GM13977 (cell line): ENCODE measurements at places on chromosomes 6 and 20.
A peak's percentile ranks its signal among the peaks of the same experiment; 100 is the strongest.

DNA sequence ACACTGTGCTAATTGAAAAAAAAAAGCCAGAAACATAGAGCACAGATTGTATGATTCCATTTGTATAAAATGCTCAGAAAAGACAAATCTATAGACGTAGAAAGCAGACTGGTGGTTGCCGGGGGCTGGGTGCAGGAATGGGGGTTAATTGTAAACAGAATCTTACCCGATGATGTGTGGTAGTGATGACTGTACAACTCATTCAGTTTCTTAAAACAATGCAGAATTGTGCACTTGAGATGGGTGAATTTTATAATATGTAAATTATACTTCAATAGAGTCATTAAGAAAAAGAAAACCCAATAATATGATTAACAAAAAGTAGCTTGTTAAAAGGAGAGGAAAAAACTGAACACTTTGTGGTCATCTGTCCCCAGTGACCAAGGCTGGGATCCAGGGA, 3.7 kb upstream of the MYLK4 start:
- no peak for DNase-seq

- DNase-seq = no peak
Observed at GRCh38 chr6:83442752-83443151, 11.9 kb upstream of the ME1 start.

- DNase-seq = no peak
Observed at GRCh38 chr20:33176101-33176500, 8.1 kb downstream of the BPIFA2 start.

- DNase-seq = no peak
Observed at GRCh38 chr6:72728706-72729343, 107.0 kb downstream of the KCNQ5 start.

DNA sequence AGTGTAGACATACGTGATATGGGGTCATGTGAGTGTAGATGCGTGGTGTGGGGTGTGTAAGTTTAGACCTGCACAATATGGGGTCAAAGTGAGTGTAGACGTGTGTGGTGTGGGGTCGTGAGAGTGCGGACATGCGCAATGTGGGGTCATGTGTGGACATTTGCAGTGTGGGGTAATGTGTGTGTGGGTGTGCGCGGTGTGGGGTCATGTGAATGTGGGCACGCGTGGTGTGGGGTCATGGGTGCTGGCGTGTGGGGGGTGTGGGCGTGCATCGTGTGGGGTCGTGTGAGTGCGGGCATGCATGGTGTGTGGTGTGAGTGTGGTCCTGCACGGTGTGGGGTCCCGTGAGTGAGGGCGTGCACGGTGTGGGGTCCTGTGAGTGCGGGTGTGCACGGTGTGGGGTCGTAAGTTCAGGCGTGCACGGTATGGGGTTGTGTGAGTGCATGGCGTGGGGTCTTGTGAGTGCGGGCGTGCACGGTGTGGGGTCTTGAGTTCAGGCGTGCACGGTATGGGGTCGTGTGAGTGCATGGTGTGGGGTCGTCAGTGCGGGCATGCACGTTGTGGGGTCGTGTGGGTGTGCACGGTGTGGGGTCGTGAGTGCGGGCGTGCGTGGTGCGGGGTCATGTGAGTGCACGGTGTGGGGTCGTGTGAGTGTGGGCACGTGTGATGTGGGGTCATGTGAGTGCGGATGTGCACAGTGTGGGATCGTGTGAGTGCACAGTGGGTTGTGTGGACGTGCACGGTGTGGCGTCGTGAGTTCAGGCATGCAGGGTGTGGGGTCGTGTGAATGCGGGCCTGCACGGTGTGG, 14.3 kb downstream of the PCMTD2 start:
- no peak for DNase-seq

DNA sequence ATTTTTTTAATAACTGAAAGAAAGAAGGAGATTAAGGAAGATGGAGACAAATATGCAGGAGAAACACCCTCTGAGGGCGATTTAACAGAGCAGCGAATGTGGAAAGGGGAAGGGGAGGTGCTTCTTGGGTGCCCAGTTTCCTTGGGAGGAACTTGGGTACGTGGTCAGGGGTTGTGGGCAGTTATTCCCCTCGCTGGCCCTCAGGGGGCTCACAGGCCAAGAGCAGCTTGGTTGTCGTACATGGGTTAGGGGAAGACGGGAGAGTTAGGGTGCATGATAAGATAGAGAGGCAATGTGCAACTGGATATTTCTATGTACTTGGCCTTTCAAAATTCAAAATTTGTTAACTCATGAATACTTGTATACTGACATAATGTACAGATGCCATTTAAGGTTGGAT, 7.0 kb upstream of the TUBB2A start:
- DNase-seq = no peak

GRCh38 chr6:7532821-7533220, 8.7 kb upstream of the DSP start:
- no peak for DNase-seq

DNA sequence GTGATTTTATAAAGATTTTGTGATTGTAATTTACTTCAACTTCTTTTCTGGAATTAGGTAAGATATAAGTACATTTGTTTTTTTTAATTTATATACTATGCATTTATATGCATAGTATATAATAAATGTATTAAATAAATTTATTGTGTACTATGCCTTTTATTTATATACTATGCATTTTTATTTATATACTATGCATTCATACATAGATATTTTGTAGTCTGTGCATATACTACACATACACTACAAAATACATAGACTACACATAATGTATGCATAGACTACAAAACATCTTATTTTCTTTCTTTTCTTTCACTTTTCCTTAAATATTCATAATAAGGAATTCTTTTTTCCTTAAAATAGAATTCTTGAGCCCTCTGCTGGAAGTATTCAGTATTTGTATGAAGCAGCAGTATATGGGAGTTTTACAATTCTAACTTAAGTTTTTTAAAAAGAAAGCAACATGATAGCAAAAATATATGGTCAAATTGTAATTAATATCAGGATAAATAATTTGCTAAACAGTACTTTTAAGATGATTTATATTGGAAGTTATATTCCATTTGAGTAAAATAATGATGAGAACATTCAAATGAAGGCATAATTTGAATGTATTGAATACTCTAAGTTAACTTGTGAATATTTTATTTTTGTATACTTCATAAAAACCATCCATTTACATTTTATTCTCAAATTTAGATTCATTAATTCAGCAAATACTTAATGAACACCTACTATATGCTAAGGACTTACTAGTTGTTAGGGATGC, 129.3 kb downstream of the KLHL32 start:
- no peak for DNase-seq

DNA sequence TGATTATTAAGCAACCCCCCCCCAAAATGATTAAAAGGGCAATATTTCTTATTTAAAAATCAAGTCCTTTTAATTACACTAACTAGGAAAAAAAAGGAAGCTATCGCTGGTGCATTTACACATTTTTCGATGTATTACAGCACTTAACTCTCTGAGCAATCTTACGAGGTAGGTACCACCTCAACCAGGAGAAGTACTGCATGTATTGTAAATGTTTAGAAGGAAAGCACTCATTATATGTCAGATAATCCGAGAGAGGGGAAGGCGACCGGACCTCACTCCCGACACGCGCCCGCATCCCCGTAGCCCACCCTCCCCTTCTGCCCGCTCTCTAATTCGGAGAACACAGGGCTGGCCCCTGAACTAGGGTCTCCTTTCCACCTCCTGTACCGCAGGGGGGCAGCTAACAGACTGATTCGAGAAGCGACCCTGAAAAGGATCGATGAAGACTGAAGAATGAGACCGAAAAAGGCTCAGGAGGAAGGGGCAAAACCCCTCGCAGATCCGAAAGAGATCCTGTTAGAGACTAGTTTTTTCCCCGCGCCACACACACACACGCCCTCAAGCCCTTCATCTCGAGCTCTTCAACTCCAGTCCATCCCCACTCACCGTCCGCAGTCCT, 337 bp downstream of the ESF1 start:
- DNase-seq = no peak

DNA sequence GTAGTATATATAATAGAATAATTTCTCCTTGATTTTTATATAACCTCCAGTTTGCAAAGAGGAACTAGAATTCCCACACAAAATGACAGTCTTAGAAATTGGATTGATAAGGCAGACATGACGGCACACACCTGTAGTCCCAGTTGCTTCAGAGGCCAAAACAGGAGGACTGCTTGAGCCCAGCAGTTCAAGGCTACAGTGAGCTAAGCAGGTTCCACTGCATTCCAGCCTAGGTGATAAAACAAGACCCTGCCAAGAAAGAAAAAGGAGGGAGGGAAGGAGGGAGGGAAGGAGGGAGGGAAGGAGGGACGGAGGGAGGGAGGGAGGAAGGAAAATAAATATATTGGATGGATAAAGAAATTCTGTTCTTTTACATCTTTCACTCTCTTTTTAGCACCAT, 77.6 kb upstream of the SASH1 start:
- DNase-seq = no peak

DNA sequence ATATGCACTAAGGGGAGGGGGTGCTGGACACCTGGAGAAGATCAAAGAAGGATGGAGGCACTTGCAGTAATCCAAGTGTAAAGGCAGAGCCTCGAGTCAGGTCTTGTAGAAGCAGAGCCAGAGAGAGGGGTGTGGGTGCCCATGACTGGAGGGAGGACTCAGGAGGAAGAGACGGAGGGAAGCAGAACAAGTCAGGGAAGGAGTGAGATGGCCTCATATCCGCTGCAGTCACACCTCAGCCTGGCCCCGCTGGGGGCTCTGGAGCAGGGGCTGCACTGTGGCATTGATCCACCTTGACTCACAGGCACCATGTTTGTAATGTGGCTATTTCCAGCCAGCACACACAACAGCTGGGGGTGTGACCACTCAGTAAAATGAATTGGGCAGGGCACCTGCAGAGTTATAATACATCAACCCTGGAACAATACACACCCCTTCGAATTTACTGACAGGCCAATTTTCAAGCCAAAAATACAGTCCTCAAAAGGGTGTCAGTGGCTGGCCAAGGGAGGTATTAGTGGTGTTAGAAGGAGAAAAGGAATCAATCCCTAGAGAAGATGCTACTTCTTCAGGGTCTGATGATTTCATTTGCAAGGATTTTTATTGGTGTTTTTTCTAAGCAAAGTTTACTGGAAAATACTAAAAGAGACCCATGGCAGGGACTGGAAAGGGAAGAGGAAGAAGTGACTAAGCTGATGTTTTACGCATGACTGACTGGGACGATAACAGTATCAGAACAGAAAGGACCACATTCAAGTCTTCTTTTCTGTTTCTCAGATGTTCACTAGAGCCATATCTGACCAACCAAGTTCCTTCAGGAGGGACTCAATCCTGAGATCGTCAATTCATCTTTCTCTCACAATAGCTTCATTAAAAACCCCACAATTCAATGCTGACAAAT, 18.9 kb upstream of the NXT1 start:
- no peak for DNase-seq

- no peak for DNase-seq
Observed at GRCh38 chr6:105940990-105941389, 145.1 kb upstream of the PRDM1 start.

- no peak for DNase-seq
Observed at GRCh38 chr20:52031563-52032303, 159.8 kb downstream of the ZFP64 start.

DNA sequence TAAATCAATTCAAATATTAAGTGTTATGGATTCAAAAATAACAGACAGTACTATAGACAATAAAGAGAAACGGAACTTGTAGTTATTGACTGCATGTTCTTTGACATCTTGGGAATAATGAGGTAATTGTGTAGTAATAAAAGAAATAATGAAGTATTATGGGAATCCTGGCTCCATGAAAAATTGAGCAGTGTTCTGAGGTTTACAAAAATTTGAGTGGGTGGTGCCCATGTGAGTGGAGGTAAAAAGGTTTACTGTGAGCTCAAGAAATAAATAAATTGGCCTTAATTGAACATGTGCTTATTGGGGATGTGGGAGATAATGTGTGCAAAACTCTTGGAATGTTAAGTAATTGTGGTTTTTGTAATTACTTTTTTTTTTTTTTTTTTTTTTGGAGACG, 1013.7 kb upstream of the GJE1 start:
- DNase-seq = no peak

- no peak for DNase-seq
Observed at GRCh38 chr6:32583527-32583898, 6.1 kb downstream of the HLA-DRB1 start.

GRCh38 chr20:37790900-37791299, 97.1 kb downstream of the CTNNBL1 start:
- no peak for DNase-seq

GRCh38 chr6:48919555-48919954, 543.5 kb downstream of the MMUT start:
- DNase-seq = no peak

DNA sequence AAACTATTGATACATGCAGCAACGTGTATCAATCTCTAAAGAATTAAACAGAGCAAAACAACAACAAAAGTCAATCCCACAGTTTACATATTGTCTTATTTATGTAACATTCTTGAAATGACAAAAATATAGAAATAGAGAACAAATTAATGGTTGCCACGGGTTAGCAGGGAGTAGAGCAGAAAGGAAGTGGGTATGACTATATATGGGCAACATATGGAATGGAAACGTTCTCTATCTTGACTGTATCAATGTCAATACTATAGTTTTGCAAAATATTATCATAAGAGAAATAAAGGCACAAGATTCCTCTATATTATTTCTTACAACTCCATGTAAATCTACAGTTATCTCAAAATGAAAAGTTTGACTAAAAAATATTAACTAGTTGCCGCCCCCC, 12.8 kb downstream of the AK9 start:
- DNase-seq = no peak

- no peak for DNase-seq
Observed at GRCh38 chr20:48822178-48822577, 5.6 kb downstream of the PREX1 start.

GRCh38 chr6:155143578-155144106, 120.2 kb upstream of the CLDN20 start:
- DNase-seq = no peak

DNA sequence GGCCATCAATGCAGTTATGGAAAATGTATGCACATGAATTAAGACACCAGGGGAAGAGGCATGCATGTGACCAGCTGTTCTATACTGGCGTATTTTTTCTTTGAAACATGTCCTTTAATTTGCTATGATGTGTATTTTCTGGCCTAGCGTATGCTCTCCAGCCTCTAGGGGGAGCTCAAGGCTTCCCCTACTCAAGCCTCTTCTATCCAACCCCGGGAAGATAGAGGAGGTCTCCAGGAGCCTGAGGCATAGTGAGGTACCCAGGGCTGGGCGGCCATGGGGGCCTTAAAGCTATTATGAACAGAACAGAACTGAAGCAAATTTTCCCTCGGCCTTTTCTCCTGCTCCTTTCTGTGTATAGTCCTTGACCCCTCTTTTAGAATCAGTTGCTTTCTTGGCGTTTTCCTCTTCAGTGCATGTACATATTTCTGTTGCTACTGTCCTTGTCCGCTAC, 528.9 kb downstream of the MAFB start:
- DNase-seq = peak; percentile 22

GRCh38 chr6:2891768-2892170, 11.3 kb downstream of the SERPINB9 start:
- DNase-seq = peak; percentile 59
